ENCODE measurements at places on chromosomes 12 and 14.
A peak's percentile ranks its signal among the peaks of the same experiment; 100 is the strongest.

DNA sequence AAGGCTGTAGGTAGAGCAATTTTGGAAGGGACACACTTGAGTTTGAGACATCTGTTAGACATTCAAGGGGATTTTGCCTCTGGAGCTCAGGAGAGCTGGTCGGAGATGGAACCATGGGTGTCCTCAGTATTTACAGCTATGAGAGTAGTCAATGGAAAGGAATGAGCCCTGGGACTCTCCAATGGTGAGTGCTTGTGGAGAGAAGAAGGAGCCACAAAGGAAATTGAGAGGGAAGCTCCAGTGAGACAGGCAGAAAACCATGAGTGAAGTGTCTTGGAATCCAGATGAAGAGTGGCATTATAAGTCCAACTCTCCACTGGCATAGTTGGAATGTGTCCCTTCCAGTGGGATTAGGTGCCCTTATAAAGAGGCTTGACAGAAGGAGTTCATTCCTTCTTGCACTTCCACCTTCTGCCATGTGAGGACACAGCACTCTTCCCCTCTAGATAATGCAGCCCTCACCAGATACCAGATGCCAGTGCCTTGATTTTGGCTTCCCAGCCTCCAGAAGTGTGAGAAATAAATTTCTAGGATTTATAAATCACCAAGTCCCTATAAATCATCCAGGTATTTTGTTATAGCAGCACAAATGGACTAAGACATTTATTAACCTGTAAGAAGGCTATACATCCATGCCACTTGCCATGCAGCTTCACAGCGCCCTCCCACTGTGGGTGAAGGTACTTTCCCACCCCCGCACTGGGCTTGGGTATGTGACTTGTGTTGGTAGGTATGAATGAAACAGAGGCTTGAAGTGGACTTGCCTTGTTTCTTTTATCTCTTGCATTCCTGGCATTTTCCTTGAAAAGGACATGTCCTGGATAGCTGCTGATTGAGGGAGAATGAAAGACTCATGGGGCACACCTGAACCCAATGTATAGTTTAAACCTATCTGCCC, 27.3 kb downstream of the LLPH start:
- DNase-seq: no peak

GRCh38 chr12:93093243-93093642, 164.1 kb upstream of the EEA1 start:
- no peak for DNase-seq

- DNase-seq: peak; percentile 76
Observed at GRCh38 chr12:57214398-57214781, 2.2 kb upstream of the NXPH4 start.

GRCh38 chr12:68290126-68290525, 36.7 kb upstream of the IL22 start:
- DNase-seq: no peak

GRCh38 chr12:131892711-131893604, 1.5 kb upstream of the ULK1 start:
- no peak for DNase-seq

All from NCI-H460 (cell line).